Activated CD4-positive, alpha-beta T cell treated with anti-CD3 and anti-CD28 coated beads, Interleukin-2, amount 50 U/mL, for 1 hour (primary cell): ENCODE measurements at places on chromosomes 12 and 14.

- no peak for DNase-seq
Measured at GRCh38 chr12:128573907-128574306, 249.9 kb downstream of the SLC15A4 start.

GRCh38 chr14:47596232-47596631, 79.2 kb downstream of the MDGA2 start:
- no peak for DNase-seq

- no peak for DNase-seq
Measured at GRCh38 chr14:78488938-78489337, 318.8 kb downstream of the NRXN3 start.

DNA sequence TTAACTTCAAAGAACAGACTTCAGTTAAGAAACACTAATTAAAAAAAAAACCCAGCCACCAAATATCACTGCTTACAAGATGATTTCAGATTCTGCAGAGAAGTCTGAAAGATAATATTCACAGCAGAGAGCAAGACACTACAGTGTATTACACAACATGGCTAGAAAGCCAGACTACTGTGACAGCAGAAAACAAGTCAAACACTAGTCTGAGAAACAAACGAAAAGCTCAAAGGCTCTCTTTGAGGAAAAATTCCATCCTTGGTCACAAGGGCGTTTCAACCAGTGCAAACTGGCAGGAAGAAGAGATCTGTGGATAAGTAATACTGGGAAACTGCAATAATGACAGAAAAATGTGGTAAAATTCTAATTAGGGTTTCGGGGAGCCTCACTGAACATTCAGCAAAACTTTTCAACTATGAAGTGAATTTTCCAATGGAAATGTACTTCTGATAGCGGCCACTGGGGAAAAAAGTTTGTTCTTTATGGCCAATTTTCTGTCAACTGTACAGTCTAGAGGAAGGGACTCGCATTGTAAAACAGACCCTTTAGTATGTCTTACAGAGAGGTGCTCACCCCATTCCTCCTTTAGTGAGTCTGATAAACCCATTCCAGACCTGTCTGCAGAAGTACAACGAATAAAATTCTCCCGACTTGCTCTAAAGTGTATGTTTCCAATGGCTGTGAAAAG, 50.4 kb downstream of the ACADS start:
- DNase-seq, result no peak

DNA sequence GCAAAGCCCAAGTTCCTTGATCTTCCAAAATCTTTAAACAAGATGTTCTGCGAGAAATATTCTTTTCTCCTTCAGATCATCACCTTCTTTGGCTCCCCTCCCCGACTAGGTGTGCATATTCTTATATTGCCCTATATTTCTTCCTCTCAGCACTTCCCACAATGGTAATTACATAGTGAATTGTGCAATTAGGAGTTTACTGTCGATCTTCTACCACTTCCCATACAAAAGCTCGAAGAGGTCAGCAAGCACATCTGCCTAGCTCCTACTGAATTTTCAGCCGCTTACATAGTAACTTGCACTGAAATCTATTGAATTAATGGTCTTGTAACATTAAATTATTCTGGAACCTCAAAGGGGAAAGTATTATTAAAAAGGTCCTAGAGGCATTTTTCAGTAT, 16.7 kb downstream of the OSBPL8 start:
- no peak for DNase-seq

DNA sequence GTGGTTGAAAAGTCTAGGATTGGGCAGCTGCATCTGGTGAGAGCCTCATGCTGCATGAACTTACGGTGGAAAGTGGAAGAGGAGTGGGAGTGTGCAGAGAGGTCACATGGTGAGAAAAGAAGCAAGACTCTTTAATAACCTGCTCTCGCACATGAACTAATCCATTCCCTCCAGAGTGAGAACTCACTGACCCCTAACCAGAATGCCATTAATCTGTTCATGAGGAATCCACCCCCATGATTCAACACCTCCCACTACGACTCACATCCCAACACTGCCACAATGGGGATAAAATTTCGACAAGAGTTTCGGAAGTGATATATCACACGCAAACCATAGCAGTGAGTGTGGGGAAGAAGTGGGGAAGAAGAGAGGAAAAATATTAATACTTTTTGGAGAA, 377.4 kb downstream of the NAV3 start:
- no peak for DNase-seq

- DNase-seq, result no peak
Measured at GRCh38 chr14:35122696-35123387, 490 bp downstream of the PRORP start.
